ENCODE measurements at places on chromosomes 11 and 22.

DNA sequence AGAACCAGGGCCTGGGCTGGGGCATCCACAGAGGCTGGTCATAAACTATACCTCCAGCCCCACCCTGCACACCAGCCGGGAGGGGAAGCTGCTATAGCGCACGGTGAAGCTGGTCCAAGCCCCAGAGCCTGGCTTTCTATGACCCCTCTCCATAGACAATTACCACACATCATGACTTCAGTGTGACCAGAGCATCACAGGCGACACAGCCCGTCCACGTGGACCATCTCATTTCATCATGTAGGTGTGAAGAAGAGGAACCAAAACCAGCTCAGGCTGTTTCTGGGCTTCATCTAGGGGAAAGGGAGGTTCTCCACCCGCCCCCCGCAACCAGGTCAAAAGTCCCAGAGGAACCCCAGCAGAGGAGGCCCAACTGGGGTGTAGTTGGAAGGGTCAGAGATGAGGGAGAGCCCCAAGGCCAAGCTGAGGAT is 3.0 kb downstream of the CXCR5 start:
- no peak for DNase-seq

- DNase-seq: no peak
Observed at GRCh38 chr22:47209040-47209514, 446.6 kb downstream of the TBC1D22A start.

DNA sequence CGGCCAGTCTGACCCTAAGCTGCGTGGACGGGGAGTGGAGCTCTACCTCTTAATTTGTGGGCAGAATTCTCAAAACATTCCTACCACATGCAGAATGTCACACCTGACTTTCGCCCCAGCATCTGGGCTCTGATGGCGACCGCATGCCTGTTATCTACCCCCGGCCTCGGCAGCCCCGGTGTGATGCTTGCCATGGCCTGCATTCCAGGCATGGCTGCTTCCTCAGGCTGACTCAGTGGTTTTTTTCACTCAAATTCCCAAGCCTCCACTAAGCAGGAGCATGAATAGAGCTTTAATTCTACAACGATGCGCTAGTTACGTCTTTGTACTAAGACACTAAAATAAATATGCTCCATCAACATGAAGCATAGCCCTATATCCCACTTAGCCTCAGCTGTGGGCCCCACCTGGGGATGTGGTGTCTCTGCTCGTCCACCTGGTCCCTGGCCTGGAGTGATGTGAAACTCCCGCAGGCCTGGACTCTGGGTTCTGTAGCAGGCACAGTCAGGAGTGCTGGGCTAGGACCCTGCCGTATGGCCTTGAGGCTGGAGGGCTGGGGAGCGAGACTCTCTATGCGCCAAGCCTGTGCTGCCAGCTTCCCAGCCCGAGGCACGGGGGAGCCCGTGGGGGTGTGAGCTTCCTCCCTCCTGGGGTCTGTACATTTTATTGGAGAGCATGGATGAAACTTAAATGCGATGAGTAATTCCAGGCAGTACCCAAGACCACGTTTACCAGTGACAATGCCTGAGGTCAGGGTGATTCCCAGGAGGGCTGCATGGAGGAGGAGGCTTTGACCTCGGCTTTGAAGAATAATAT is 153.2 kb downstream of the CTTN start:
- DNase-seq: no peak

GRCh38 chr11:21323617-21324016 is 654.2 kb downstream of the NELL1 start:
- DNase-seq: no peak

DNA sequence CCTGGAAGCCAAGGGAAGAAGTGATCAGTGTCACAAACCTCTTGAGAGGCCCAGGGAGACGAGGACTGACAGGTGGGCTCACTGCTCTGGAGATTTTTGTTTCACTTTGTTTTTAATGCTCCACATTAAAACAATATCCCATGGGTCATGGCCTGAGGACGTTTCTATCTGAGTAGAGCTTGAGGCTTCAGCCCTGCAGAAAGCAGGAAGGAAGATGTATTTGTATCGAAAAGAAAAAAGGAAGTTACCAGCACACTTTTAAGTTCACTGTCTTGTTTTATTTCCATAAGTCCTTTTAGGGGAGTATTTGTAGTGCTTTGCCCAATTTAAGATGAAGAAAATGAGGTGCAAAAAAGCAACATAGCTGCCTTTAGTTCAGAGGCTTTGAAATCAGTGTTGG is 191.1 kb downstream of the GRIK4 start:
- no peak for DNase-seq

- DNase-seq: no peak
Observed at GRCh38 chr11:12599408-12600143, 74.6 kb upstream of the TEAD1 start.

- no peak for DNase-seq
Observed at GRCh38 chr11:113831314-113831713, 44.1 kb downstream of the USP28 start.

- no peak for DNase-seq
Observed at GRCh38 chr22:48948575-48949170, 879.0 kb downstream of the BRD1 start.

GRCh38 chr11:30128269-30128932 is 102.4 kb upstream of the FSHB start:
- DNase-seq: no peak

DNA sequence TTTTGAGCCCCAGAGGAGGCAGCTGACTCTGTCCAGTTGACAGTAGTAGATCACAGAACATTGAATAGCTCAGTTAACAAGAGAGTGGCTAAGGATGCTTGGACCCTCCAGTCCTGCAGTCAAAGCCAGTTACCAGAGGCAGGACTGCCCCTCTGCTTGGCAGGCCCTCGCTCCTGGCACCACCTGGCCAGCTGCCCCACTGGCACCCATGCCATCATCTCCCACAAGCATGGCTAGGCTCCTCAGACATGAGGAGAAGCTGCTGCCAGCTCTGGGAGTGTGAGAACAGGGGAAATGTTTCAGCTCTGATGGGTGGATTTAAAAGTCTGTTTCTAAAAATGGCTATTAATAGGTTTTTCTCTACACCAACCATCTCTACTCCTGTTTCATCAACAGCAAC is 13.9 kb downstream of the ME3 start:
- DNase-seq: no peak

DNA sequence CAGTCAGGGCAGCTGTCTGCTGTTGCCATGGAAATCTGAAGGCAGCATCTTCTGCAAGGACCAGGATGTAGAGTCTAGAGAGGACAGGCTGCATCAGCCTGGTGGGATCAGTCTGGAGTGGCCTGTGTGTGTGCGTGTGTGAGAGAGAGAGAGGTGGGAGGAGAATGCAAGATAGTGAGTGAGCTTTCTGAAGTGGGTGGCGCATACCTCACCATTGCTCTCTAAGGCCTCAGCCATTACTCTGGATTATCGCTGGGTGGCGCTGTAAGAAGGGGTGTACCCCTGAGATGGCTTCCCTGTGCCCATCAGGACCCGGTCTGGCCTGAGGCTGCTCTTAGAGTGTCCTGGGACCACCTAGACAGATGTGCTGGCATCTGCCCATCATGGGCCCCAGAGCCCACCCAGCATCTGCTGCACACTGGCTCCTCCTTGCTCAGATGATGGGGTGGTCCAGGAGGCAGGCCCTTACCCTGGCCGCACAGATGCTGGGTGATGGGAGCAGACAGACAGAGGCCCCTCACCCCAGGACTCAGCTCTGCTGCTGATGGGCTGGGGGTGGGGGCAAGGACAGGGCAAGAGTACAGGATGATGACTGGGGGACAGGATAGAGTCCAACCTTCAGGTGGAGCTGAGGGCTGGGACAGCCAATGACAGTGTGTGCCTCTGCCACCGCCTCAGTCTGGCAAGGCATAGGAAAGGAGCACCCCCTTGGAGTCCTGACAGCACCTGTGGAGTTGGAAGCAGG is 25.7 kb upstream of the TUB start:
- DNase-seq: no peak

DNA sequence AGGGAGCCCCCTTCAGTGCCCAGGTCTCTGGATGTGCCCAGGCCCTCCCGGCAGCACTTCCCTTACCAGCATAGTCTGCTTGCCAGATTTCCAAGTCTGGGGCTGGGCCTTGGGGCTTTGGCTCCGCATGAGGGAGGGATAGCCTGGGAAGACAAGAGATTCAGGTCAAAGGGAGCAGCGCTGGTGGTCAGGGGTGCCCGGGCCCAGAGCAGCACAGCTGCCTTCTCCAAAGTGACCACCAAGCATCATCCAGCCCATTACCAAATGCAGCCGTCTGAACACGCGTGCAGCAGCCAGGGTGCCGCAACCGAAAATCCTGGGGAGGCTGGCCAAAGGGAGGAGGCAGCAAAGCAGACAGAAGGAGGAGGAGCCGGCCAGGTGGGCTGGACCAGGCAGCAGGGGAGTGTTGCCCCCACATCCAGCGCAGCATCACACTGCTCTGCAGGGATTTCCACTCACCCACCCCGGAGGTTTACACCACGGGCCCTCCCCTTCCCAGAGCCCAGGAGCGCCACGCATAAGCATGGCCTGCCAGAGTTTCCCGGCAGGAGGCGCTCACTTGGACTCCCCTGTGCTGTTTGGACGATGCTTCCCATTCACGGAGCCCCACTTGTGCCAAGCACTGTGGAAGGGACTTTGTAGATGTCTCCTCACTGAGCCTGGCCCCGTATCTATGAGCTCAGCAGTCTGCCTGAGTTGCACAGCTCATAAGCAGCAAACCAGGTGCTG is 22.5 kb downstream of the TRIM29 start:
- DNase-seq: no peak

GRCh38 chr11:14942745-14943144 is 29.4 kb downstream of the CALCA start:
- DNase-seq: no peak

GRCh38 chr11:65891219-65892136 is 1.0 kb downstream of the CCDC85B start:
- DNase-seq: no peak

DNA sequence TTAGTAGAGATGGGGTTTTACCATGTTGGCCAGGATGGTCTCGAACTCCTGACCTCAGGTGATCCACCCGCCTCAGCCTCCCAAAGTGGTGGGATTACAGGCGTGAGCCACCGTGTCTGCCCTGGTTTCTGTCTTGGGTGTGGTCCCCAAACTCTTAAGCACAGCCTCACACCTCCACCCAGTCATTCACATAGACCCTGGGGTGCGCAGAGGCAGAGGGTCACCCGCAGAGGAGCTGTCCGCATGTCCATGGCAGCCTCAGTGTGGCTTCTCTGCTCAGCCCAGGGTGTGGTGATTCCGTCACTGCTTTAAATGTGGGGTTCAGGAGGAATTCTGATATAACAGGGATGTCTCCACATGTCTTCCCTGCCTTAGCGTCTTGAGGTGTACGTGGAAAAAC is 48.5 kb upstream of the PRODH start:
- no peak for DNase-seq

DNA sequence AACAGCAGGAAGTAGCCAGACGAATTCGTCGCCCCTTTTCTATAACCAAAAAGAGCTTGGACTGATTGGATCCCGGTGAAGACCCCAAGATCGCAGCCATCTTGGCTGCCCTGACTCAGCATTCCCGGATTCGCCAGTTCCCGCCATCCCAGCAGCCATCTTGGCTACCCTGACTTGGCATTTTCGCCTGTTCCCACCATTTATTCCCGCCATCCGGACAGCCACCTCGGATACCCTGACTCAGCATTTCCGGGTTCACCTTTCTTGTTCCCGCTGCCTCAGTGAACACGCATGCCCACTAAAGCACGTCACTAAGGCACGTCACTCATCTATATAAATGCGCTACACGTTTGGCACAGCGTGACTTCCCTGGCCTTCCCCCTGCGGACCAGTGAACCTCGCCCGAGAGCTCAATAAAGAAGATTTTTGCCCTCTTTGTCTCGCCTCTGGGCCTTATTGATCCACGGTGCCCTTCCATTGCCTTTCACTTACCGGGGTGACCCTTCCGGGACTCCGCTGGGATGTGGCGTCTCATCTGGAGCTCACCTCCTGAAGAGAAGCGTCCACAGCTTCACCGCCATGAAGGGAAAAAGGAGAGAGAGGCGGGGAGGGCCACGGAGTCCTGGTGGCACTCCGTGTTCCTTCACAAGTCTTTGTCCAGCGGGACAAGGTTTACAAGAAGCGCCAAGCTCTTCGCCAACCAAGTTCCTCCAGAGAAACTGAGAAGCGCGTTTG is 4.0 kb upstream of the OR56A3 start:
- no peak for DNase-seq

DNA sequence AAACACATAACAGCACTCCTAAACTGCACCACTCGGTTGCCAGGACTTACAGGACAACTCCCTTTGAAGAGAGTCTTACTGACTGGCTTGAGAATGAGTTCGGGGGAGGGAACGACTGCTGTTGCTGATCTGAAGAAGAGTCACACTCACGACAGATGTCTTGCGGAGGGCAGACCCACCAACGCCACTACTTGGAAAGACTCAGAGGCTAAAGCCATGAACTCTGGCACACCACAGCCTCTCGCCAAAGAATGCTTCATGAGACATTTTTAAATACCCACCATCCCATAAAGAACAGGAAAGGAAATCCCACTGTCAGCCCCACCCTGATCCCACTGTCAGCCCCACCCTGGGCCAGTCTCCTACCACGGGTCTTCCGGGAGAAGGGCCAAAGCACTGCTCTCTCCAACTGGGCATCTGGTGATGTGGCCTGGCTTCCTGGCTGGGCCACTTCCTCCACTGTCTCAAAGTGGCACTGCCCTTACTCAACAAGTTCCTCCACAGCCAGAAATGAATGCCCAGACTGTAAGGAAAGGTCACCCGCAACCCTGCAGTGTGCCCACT is 73.6 kb downstream of the MICAL3 start:
- no peak for DNase-seq

GRCh38 chr11:79071190-79071589 is 369.6 kb downstream of the TENM4 start:
- no peak for DNase-seq

DNA sequence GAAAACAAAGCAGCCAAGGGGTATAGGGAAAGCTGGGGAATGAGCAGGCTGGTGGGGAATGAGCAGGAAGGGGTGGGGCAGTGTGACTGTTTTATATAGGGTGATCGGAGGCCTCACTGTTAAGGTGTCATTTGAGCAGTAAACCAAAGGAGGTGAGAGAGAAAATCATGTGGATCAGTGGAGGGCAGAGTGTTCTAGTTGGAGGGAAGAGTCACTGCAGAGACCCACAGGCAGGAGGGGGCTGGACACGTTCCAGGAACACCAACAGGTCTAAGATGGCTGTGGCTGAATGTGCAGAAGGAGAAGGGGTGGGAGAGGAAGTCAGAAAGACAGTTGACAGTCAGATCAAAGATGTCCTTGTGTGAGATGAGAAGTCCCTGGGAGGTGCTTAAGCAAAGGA is 103.8 kb downstream of the ENTHD1 start:
- no peak for DNase-seq

DNA sequence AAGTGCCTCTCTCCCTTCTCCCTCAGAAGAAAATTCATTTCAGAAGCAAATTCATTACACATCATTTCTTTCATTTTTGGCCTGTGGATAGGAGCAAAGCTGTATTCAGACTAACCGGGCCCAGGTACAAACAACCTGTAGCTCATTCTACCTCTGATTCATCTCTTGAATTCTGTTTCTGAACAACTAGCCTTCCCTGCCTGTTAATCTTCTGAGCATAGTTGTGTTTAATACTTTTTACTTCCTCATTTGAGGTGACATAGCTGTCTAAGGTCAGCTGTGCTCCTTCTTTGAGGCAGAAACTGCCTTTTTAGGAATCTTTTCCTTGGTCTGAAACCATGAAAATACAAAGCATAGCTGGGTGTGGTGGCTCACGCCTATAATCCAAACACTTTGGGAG is 12.6 kb upstream of the IL18BP start:
- DNase-seq: no peak

GRCh38 chr11:80958361-80958760 is 1517.5 kb upstream of the TENM4 start:
- no peak for DNase-seq
